Activated CD8-positive, alpha-beta memory T cell treated with anti-CD3 and anti-CD28 coated beads for 48 hours (primary cell): ENCODE measurements at places on chromosomes 16 and 17.

DNA sequence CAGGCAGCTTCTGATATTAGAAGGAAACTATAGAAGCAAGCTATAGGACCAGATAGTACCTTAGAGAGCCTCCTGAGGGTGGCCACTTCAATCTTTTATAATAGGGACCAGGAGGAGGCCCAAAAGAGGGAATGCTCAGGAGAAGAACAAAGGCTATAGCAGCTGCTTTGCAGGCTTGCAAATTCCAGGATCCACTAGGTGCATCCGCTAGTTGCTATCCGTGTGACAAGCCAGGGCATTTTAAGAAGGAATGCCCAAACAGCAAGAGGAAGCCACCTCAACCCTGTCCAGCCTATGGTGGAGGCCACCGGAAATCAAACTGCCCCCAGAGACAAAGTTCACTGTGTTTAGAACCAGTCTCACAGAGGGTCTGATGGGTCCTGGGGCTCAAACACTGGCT lies 192.6 kb upstream of the KIF2B start:
- no peak for DNase-seq

DNA sequence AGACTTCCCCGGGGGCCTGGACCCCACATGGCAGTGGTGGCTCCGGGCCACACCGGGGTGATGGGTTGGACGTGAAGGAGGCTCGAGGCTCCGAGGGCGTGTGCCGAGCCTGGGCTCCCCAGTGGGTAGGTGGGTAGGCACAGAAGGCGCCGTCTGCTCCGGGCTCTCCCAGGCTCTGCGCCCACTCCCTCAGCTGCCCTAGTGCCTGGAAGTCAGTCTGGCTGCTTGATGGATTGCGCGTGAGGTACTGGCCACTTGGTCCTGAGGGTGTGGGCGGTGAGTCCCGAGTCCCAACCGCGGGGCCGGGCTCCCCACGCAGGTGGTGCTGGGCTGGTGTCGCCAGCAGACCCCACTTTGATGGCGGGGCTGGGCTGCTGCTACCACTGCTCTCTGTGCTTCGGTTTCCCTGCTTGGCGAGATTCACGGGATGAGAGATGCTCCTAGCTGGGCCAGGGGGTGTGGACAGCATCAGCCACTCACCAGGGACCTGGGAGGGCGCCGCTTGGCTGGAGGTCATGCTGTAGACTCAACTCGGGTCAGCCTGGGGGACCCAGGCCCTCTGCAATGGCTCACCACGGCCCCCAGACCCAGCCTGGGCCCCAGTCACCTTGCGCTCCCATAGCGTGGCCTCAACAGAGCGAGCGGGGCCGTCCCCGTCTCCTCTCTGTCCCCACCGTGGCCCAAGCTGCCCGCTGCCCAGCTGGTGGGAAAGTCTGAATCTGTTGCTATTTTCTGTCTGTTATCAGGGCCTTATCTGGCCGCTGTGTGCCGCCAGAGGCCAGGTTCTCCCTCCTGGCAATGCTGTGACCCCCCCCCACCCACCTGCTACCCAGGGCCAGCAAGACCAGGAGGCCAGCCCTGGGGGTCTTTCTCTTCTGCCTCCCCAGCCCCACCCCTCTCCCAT lies 26.1 kb downstream of the ZFPM1 start:
- DNase-seq: no peak

- no peak for DNase-seq
Measured at GRCh38 chr17:67733449-67733848, 15.7 kb downstream of the NOL11 start.

GRCh38 chr17:77210946-77211541 lies 70.3 kb downstream of the SEC14L1 start:
- no peak for DNase-seq

DNA sequence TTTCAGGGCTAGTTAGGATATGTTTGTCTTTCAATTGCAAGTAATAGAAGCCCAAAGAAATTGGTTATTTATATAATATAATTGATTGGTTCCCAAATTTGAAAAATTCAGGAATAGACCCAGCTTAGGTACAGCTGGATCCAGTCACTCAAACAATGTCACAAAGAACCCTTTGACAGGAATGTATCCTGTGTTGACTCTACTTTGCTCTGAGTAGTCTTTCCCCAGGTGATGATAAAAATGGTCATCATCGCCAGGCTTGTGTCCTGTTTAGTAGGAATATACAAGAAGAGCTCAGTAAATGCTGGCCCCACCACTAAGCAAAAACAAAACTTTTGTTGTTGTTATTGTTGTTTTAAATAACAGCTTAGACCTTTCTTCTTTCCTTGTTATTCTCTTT lies 35.0 kb downstream of the MAPT start:
- no peak for DNase-seq

DNA sequence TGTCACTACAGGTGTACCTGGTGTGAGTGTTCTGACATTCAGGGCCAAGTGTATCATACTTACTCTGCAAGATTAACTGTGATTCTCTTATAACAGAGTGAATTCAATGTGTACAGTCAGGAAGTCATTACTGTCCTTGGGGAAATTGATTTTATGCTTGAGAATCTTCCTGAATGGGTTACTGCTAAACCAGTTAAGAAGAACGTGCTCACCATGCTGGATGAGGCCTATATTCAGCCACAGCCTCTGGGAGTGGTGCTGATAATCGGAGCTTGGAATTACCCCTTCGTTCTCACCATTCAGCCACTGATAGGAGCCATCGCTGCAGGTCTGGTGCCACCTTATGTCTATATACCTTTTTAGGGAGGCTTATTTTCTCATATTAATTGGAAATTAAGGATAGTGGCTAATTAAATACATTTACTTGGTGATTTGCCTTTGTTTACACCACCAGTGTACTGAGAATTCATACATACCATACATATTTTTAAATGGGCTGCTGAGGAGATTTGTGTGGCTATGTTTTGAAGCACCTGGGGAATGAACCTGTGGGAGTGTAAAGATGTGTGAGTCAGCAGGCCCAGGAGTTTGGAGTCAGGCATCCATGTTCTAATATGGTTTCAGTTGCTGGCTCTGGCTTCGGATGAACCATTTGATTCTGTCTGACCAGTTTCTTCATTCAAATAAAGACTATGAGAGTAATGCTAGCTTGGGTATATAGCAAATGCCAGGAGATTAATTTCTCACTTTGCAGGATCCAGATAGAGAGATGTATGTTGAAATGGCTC lies 3.1 kb downstream of the ALDH3A2 start:
- DNase-seq: no peak

- DNase-seq: no peak
Measured at GRCh38 chr16:80718480-80719220, 85.7 kb downstream of the CDYL2 start.

- DNase-seq: no peak
Measured at GRCh38 chr16:68041783-68042182, 18.7 kb downstream of the DUS2 start.

DNA sequence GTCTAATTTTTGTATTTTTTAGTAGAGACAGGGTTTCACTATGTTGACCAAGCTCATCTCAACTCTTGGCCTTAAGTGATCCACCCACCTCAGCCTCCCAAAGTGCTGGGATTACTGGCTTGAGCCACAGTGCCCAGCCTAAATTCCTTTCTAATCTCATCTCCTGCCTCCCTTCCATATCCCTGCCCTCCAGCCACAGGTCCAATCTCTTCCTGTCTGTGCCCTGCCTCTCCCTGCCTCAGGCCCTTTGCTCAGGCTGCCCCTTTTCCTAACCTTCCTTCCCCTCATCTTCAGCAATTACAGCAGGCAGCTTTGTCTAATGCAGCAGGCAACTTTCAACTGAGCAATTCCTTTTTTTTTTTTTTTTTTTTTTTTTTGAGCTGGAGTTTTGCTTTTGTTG lies 46.8 kb downstream of the CFAP20 start:
- no peak for DNase-seq

DNA sequence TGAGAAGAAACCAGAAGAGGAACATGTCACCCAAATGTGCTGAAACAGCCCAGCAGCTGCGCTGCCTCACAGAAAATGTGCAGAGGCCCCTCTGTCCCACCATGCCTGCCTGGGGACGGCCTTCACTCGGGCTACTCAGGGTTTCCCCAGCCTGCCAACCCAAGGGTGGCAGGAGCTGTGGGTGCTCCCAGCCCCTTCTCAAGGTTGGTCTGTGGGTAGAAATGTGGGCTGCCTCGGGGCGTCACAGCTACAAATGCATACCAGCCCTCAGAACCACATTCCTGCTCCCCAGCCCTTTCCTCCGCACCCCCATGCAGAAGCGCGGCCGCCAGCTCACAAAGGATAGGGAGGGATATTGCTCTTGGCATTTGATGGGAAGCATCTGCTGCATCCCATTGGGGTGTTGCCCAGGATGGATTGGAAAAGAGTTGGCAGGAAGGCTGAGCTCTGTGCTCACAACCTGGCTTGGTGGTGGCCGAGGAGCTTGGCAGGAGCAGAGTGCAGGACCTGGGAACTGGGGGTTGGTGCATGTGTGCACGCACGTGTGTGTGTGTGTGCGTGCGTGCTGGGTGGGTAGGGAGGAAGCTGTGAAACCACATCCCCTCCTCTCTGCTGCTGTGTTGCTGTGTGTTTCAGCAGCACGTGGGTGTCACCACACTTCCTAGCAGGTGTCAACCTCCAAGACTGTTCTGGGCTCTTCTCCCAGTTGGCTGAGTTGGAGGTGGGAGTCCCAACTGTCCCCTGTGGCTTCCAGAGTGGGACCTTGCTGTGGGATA lies 304.4 kb downstream of the SEC14L1 start:
- no peak for DNase-seq

DNA sequence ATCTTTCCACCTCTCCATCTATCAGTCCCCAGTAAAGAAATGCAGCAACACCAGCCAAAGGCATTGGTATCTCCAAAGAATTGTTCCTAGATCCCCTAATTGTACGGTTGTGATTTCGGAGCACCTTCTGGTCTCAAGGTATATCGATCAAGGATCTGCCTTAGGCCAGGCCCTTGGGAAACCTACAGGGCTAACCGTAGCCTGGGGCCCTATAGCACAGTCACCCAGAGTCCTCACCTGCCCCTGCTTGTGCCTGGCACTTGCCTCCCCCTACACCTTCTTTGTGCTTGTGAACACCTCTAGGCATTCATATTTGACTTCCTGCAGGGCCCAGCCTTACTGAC lies 16.8 kb upstream of the AURKB start:
- no peak for DNase-seq

DNA sequence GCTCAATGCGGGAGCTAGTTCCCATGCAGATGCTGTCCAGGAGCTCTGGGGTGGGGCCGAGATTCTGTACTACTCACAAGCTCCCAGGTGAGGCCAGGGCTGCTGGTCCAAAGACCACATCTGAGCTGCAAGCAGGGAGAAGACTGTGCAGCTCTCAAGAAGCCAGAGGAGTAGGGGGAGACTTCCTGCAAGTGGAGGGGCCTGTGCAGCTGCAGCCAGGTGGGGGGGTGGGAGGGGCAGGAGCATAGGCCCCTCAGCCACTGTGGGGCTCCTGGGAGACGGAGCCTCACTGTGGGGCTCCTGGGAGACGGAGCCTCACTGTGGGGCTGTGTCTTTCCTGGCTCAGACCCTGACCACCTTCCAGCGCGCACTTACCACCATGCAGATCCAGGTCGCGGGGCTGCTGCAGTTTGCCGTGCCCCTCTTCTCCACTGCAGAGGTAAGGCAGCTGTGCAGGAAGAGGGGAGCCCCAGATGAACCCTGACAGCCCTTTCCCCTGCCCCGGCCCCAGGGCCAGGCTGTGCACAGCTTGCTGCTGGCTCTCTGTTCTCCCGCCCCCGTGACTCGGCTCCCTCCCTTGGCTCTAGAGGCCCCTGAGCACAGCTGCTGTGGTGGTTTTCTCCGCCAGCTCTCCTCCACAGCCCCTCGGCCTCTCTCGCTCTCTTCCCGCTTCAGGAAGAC lies 24.3 kb upstream of the DNAI2 start:
- DNase-seq: no peak

DNA sequence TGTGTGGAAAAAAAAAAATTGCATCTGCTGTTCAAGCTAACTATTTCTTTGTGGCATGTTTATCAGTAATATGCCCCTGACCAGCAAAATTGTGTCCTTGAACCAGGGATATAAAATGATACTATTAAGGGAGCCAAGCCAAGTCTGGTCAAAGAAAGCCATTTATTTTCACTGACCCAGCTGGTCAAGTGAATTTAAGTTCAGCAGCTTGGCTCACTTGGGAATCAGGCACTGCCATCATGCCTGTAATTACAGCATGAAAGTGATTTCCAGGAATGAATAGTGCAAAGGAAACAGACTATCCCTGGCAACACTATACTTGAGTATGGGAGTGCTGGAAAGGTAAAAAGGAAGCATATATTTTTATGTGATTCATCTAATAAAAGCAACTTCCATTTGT lies 934.6 kb upstream of the CDH8 start:
- DNase-seq: no peak

- DNase-seq: no peak
Measured at GRCh38 chr16:61105544-61105943, 930.7 kb downstream of the CDH8 start.

- DNase-seq: no peak
Measured at GRCh38 chr16:65336160-65336559, 214.3 kb upstream of the CDH11 start.

- no peak for DNase-seq
Measured at GRCh38 chr17:41772586-41773189, 13.8 kb downstream of the JUP start.
